ENCODE measurements at places on chromosomes 16 and 17.

GRCh38 chr17:77449908-77450741, 309.4 kb downstream of the SEC14L1 start:
- DNase-seq: no peak

- no peak for DNase-seq
These were observed 9.2 kb downstream of the TBC1D16 start for GRCh38 chr17:80026359-80027042.

DNA sequence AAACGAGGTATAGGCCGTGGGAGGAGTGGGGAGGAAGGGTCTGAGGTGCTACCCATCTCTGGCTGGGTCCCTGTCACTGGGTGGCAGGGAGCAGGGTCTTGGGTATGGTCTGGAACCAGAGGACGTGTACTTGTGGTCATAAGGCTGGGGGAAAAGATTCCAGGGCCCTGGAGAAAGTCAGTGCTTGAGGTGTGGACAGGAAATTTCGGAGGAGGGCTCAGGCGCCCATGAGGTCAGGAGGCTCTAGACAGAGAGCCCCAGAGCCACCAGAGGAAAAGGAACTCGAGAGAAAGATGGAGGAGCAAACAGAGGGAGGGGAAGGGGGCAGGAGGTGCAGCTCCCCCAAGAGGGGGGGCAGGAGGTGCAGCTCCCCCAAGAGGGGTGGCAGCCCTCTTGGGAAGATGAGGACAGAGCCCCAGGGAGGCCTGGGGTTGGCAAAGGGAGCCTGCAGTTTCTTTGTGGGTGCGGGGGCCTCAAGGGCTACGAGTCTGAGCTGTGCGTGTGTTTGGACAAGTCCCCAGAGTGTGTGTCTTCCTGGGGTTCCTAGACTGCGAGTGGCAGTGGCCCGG, 683 bp upstream of the SLC7A6 start:
- DNase-seq: no peak

GRCh38 chr17:42387661-42388380, 421 bp downstream of the STAT3 start:
- no peak for DNase-seq

DNA sequence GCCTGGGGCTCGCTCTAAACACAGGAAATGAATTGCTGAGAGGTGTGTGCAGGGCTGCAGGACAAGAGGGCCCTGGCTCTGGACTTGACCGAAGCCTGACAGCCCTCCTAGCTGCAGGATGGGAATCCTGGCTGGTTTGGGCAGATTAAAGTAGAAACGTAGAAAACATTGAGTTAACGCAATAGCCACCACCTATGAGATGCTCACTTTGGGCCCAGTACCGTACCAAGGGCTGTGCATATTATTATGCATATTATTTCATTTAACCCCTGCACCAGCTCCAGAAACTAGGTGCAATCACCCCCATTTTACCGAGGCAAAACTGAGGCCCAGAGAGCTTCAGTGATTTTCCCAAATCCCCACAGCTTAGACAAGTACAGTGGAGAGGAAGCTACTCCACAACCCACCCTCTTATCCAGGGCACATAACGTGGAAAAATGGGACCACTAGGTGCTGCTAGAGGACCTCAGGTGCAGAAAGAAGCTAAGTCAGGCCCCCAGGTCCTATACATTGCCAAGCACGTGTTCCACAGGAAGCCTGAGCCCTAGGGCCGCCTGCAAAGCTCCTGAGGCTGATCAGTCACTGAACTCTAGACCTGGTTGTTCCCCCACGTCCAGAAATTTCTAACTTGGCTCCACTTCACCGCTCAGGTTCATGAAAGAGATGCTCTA, 79.2 kb downstream of the MYH11 start:
- no peak for DNase-seq

DNA sequence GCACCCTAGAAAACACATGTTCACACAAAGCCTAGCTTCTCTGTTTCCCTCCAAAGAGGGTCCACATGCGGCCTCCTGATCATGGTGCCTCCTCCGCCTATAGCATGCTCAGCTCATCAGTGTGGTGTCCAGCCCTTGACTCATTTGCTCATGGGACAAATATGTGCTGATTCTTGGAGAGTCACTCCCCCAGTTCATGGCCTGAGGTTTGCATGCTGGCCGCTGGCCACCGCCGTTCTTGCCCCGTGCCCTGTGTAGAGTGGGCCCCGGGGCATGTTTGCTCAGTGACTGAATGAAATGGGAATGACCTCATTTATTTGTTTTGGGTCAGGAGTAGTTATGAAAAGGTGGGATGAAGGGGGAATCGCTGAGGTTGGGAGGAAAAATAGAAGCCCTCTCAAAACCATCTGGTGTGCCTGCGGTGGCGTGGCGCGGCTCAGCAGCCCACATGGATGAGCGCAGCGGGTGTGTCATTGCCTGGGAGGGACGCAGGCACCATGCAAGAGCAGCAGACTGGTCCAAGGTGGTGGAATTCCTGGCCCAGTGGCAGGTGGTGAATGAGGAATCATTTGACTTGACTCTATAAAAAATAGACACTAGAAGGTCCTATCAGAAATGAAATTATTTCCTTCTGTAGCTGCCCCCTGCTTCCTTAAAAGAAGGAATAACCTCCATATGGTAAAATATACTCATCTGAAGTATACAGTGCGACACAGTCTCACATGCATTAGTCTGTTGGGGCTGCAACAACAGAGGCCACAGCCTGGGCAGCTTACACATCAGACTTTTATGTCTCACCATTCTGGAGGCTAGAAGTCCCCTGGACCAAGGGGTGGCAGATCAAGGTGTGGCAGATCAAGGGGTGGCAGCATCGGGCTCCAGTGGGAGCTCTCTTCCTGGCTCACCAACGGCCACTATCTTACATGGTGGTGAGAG, 31.7 kb downstream of the CRISPLD2 start:
- no peak for DNase-seq

- DNase-seq: no peak
These were observed 24.0 kb upstream of the CDC42EP4 start for GRCh38 chr17:73335591-73336407.

DNA sequence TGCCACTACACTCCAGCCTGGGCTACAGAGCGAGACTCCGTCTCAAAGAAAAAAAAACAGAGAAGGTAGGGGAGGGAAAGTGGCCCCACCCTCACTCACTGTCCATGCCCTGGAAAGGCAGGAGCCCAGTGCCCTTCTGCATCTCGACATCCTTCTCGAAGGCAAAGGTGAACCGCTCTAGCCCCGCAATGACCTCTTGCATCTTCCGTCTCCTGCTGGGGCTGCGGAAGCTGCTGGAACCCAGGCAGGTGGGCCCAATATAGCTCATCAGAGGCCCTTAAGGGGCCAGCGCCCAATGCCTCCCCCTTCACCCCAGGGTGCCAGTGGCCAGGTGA, at the start of gene CPSF4L:
CPSF4L (minus strand) TSS at position 264 of the 335 bp plus-strand sequence; CDS start at position 202, 62 bp downstream.
- no peak for DNase-seq

DNA sequence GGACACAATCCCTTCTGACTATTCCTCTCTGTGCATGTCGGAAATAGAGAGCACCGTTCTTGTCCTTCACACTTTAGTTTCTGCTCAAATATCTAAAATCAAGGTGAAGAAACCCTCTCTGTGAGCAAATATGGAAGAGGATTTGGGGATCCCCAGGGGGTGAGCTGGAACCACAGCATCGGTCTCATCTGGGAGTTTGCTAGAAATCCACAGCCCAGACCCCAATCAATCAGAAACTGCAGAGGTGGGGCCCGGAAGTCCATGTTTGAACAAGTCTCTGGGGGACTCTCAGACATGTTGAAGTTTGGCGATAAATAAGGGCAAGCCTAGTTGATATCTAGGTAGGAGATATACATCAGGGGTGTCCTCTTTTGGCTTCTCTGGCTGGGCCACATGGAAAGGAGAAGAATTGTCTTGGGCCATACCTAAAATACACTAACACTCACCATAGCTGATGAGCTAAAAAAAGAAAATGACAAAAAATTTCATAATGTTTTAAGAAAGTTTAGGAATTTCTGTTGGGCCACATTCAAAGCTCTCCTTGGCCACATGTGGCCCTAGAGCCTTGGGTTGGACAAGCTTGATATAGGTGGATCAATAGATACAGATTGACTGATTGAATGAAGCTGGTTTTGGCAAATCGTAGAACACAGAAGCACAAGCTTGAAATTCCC, 168.0 kb upstream of the FOXF1 start:
- DNase-seq: no peak

DNA sequence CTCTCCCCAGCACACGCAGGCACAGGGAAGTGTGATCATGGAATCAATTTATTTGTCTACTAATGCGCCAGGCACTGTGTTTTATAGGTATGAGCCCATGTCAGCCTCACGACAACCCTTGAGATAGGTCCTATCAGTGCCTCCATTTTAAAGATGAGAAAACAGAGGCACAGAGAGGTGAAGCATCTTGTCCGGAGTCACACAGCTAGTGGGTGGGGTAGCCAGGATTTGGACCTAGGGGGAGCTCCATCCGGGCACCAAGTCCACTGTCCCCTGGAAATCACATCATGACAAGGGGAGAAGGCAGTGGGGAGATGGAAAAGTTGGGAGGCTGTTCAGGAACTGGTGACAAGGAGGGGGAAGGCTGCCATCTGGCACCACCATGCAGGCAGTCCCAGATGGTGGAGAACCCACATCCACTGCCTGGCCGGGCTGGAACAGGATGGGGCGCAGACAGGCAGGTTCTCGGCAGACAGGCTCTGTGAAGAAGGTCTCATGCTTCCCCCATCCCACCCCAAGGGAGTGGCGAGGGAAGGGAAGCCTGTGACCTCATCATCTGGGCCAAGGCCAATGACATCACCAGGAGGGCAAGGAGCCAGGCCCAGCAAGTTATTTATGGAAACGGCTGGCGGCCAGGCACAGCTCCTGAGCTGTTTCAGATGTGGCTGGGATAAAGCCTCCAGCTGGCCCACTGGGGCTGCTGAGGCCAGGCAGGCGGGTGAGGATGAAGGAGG, 126.0 kb upstream of the SDK2 start:
- DNase-seq: no peak

GRCh38 chr16:2736476-2737237, 15.8 kb upstream of the SRRM2 start:
- DNase-seq: no peak

GRCh38 chr17:8537734-8538133, 92.8 kb downstream of the MYH10 start:
- no peak for DNase-seq

DNA sequence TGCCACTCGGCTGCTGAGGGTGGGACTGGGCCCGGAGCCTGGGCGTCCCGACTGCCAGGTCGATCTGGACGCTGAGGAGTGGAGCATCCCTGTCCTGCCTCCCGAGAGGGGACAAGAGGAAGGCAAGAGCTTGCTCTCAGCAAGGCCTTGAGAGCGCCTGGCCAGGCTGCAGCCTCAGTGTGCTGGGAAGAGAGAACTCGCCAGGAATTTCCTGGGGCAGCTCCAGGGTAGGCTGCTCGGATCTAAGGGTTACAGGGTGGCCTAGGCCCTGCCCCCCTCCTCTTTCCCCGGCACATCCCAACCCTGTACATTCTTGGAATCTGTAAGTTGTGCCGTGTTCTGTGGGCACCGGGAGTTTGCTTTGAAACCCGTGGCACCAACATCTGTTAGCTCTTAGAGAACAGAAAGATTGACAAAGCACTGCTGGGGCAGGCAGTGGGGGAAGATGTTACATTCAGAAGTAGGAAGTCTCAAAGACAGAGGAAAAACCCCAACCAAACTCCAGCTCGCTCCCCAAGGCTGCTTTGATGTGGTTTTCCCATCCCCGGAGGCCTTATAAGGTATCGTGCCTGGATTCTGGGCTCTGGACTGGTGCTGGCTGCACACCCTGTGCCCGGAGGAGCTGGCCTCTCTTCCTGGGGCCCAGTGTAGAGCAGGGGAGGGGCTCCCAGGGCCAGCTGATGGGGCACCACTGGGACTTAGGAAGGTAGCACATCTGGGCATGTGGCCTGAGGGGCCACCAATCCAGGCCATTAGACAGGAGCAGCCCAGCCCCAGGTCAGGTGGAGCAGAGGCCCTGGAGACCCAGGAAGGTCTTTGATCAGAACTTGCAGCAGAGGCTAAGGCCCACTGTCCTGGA, 55.2 kb downstream of the NKD1 start:
- no peak for DNase-seq

- DNase-seq: no peak
These were observed 6.3 kb downstream of the HGS start for GRCh38 chr17:81690066-81690465.

DNA sequence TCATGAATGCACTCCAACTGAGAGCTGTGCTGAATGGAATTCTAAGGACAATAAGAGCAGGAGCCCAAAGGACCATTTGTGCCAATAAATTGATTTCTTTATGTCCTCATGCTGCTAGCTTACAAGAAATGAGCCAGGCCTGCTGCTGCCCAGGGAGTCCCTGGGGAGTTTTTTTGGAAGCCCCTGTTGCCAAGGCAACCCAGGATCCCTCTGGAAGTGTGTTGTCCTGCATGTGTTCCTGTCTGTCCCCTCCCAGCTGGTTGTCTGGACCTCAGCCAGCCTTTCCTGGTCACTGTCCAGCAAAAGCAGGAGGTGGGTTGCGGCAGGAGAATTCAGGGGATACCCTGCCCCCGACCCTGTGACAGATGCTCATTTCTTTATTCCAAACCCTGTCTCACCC, 51.0 kb upstream of the GPRC5B start:
- DNase-seq: no peak

DNA sequence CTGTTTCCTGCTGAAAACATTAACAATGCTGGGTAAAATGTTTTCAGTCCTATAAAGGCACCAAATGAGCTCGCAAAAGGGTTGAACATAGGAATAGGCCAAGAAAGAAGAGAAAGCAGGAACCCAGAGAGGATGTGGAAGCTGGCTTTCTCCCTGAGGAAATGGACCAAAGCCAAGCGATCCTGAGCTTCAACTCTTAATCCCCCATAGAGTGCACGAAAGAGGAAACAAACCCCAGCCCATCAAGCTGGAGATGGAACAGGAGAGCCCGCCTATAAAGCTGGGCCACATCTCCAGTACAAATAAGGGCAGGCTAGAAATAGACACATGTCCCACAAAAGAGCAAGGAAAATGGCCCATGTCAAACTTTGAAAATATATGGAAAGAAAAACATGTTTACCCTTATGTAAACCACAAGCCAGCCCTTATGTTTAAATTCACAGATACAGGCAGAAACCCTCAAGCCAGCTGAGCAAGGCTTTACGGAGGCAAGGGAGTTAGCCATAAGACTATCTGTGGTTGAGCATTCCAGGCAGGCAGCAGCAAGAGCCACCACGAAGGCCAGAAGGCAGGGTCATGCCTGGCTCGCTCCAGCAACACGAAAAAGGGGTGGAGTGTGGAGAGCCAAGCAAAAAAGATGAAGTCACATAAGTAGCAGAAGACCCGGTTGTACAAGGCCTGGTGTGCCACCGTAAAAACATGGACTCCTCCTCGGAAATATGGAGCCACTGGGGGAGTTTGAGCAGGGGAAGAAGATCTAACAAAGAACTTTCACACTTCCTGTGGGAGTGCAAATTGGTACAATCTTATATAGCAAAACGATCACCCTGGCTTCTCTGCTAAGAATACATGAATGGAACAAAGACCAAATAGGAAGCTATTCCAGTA, 27.8 kb downstream of the COPRS start:
- no peak for DNase-seq

GRCh38 chr17:900336-900934, 79.1 kb downstream of the NXN start:
- DNase-seq: no peak

All from vagina (tissue), 2 donors.